Muscle of arm (tissue), 14 donors: ENCODE measurements at places on chromosomes 12 and 14.

DNA sequence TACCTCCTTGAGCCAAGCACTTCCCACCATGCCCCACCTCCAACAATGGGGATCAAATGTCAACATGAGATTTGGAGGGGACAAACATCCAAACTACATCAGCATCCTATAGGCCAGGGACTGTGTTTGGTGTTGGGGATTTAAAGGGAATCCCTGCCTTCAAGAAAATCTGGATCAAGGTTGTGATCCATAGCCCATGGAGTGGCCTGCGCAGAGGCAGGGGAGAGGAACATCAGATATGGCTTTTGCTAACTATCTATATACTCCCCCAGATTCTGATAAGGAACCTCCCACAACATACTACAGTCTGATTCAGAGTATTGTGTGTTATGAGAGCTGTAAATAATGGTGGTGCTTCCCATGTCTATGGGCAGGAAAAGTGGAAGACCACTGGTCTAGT lies 5.1 kb downstream of the KIF5A start:
- no peak for DNase-seq

GRCh38 chr12:57797933-57798332 lies 15.3 kb downstream of the TSFM start:
- DNase-seq = no peak

DNA sequence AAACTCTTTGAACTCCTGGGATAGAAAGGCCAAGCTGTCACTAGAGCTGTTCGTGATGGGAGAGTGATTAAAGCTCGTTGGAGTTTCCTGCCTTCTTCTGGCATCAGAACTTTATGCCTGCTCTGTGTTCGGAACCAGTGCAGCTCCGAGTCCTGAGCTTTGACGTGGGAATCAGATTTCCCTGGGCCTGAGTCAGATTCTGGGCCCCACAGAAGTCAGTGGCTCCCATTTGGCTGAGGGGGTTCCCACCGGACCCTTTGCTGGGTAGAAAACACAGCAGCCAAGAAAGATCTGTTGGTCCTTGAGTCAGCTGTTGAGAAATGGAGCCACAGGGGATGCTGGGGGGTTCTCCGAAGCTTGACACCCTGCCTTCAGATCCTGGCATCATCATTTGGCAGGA lies 238.0 kb downstream of the CHST11 start:
- DNase-seq = no peak

DNA sequence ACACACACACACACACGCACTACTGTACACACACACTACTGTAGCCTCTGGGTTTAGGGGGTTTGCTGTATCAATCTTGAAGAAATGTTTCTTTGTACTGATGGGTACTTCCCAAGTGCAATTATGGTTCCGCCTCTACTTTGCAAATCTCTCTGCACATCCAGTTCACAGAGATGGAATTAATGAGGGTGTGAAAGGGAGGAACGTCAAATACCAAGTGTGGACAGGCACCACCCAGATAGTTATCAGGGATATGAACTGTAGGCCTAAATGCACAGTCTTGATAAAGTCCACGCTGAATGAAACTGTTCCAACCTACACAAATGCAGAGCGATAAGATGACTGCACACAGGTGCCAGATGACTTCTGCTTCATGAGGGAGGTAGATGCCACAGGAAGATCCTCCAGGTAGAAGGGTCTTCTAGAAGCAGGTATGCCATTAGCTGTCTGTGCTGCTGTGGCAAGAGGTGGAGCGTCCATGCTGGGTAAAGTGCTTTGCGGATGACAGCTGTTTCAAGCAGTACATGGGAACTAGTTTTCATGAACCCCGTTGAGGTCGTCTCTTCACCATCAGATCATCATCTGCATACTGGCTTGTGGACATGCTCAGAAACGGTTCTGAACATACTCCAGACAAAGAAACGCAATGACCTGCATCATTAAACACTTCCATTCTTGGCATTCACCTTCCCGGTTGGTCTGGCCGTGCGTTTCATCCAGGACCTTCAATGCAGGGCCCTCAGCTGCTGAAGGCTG lies 314.3 kb upstream of the RTL1 start:
- DNase-seq = no peak

DNA sequence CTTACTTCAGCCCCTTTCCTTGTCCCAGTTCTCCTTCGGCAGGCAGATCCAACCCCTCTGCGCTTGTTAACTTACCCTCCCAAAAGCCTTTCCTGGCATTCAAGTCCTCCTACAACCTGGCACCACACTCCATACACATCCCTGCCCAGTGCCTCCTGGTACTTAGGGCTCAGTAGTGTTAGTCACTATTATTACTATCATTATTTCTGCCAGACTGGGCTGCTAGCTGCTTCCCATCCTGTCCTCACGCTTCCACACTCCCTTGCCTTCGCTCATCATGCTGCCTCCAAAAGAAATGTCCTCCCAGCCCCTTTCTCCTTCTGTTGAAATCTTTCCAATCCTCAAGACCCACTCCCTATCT lies 1.6 kb upstream of the HDAC7 start:
- no peak for DNase-seq

- DNase-seq = no peak
Measured at GRCh38 chr14:21322716-21323115, 42.8 kb downstream of the RPGRIP1 start.

DNA sequence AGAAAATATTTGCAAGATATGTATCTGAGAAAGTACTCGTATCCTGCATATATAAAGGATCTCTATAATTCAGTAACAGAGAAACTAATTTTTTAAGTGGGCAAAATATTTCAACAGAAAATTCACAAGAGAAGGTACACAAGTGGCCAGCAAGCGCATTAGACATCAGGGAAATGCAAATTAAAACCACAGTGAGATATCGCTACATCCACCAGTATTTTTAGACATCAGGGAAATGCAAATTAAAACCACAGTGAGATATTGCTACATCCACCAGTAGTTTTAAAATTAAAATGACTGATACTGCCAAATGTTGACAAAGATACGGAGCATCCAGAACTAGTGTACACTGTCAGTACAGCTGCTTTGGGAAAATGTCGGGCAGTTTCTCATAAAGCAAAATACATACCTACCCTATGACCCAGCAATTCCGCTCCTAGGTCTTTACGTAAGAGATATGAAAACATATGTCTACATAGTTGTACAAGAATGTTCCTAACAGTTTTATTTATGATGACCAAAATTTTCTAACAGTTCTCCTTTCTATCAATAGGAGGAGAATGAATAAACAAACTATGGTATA lies 2.8 kb upstream of the KCNK13 start:
- DNase-seq = no peak

DNA sequence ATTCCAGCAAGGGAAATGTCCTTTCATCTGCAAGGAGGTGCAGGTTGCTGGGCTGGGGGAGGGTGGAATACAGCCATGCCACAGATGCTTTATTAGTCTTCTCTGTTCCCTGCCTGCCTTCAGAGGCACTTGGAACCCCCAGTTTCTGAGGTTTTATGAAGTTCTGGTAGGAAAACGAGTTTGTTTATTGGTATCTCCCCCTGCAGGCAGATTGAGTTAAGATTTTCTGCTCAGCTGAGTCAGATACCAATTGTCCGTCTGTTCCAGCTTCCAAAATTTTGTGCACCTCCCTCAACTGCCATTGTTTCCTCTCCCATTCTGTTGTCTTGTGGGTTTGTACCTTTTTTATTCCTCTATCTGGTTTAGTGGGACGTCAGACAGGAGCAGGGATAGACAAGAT lies 155.6 kb downstream of the ETV6 start:
- DNase-seq = no peak

DNA sequence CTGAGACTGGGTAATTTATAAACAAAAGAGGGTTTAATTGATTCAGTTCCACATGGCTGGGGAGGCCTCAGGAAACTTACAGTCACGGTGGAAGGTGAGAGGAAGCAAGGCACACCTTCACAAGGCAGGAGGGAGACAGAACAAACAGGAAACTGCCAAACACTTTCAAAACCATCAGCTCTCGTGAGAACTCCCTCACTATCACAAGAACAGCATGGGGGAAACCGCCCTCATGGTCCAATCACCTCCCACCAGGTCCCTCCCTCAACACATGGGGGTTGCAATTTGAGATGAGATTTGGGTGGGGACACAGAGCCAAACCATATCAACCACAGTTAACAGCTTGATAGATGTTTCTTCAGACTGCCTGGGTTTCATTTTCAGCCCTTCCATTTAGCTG lies 6.2 kb upstream of the GNPNAT1 start:
- no peak for DNase-seq

GRCh38 chr14:54094765-54095164 lies 138.1 kb upstream of the BMP4 start:
- no peak for DNase-seq

- DNase-seq = no peak
Measured at GRCh38 chr14:22566845-22567244, 22.2 kb downstream of the DAD1 start.

- DNase-seq = no peak
Measured at GRCh38 chr14:56379956-56380355, 199.6 kb upstream of the TMEM260 start.

DNA sequence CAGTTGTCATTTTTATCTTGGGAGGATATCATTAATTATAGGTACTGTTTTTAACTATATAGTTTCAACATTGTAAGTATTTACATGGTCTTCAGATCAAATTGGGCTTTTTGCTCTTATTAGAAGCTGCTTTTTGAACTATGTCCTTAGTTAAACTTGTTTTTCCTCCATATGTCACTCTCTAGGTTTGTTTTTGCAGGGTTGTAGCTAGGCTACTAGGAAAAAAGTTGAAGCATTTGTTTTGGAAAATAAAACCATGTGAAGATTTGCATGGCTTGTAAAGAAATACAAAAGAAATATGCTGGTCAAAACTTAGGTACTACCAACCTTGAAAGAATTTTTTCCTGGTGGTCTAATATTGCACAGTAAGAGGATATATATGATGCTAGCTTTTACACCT lies 3.4 kb downstream of the ARID2 start:
- no peak for DNase-seq

DNA sequence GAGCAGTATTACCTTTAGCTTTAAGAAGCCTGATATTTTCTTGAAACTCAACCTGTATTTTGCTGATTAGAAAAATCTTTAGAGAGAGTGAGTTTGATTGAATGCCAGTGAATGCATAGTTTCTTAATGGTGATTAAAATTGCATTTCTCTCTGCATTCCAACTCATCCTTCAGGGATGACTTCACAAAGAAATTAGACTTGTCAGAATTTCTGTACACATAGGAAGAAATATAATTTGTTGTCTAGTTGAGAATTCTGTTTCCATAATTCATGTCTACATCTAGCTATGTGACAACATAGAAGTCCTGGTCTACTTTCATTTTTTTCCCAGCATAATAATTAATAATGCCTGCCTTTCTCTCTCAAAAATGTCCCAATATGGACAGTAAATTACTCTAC lies 136.6 kb downstream of the OTOGL start:
- DNase-seq = no peak

DNA sequence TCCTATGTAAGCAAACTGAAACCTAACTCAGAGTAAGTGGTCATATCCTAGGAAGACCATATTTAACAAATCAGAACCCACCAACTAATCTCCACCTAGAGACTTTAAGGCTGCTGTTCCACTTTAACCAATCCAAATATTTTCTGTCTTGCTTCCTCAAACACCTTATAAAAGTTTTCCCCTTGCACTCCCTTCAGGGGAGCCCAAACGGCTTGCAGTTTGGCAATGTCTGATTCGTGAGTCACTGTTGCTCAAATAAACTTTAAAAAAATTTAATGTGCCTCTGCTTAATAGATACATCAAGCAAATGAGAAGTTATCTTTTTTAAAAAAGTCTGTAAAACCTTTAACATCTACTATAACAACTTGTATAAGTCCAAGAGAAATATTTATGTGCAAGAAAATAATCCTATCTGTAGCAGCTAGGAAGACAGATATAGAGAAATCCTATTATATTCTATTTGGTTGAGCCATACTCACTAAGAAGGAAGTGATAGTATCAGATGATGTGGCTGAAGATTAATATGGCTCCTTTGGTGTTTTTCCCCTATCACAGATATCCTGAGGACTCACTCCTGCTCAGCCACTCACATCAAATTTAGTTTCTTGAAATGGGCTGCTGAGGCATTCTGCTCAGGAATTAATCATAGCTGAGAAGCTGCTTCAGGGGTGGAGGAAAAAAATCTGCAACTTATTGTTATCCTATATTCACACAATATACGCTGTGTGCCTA lies 65.1 kb upstream of the DUSP6 start:
- no peak for DNase-seq
